Esophagus muscularis mucosa (tissue), 4 donors: ENCODE measurements at places on chromosomes 3 and 15.

DNA sequence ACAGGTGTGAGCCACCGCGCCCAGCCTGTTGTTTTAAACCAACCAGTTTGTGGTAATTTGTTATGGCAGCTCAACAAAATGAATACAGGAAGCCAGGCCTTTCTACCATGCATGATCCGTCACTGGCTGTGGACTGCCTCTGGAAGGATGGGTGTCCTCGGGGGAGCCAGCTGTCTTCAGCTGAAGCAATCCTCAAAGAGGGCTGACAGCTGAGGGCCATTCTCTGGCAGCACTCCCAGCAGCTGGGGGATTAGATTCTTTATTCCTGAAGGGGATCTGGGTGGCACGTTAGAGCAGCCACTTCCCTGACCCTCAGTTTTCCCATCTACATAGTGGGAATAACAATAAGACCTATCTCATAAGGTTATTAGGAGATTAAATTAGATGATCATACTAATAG lies 24.4 kb downstream of the POLR2M start:
- no peak for DNase-seq

DNA sequence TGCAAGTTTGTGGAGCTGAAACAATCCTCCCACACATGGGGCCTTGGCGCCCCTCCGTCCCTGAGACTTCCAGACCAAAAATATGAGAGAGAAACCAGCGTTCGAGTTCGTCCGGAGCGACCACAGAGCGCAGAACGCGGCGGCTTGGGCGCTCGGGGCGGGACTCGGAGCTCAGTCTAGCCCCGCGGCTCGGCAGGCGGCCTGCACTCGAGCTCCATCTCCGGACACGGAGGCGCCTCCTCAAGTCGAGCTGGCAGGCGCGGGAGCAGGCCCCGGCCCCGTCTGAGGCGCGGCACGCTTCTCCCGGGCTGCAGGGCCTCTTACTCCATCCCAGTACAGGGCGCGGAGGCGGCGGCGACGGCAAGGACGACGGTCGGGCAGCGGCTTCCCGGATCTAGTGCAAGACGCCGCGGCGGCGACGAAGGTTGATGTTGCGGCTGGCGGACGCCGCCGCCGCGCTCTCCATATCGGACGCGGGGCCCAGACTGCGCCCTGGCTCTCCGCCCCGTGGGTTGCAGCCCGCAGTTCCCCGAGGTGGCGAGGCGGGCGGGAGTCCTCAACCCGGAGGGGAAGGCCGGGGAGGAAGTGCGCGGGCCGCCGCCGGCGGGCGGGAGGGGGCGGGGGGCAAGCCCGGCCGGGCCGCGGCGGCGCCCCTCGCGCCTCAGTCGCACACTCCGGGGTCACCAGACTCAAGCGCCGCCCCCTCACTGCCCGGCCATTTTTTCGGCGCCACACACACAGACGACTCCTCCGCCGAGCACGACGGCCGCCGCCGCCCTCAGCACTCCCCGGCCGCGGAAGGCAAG lies 674 bp downstream of the MSL2 start:
- DNase-seq: peak; percentile 93

DNA sequence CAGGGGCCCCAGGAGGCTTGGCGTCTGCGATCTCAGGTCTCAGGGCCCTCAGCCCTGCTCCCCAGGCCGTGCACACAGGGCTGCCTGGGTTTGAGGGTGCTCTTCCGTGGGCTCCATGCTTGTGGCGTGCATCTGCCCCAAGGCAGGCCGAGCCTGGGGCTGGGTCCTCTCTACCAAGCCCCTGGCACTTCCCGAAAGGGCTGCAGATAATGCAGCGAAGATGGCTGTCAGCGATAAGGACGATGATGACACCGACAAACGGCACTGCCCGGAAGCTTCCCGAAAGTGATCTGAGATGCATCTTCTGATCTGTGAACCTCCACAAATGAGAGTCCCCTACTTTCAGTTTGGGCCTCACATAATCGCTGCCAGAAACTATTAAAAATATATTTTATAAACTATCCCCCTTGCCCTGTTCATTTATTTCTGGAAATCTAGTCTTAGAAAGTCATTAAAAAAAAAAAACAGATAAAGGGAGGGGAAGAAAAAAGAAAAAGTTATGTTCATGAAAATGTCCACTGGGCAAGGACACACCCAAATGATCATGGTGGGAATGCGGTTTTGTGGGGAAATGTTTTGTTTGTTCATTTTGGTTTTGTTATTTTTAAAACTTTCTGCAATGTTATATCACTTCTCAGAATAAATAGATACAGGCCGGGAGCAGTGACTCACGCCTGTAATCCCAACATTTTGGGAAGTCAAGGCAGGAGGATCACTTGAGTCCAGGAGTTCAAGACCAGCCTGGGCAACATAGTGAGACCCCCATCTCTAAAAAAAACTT lies 51.5 kb downstream of the RPN1 start:
- DNase-seq: no peak

DNA sequence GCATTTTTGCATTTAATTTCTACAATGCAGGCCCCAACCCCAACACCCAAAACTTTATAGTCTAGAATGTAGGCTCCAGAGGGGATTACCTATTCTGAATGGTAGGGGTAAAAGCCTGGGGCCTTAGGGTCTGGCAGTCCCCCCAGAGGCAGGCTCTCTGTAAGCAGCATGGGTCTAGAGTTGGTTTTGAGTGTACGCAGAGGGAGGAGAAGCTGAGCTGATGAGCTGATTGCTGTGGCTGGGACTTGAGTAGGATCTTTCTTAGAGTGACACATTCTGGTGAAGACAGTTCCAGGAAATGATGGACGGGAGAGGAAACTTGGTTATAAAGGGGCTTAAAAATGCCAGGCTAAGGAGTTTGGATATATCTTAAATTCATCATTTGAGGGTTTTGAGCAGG lies 2.1 kb downstream of the LPP start:
- DNase-seq: no peak

DNA sequence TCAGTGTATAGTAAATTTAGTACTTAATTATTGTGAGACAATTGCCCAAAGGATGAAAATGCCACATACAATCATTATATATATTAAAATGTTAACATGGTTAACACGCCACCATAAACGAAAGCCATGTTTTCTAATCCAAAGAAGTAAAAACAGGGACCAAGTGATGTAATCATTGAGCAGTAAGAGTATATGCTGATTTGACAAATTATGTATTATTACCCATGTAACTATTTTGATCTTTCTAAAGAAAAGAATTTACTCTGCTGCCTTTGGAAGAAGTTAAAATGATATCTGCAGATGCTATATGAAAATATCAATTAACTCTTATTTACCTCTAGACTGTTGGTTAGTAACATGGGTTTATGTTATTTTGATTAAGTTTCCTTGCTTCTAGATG lies 150.2 kb downstream of the NAALADL2 start:
- no peak for DNase-seq

DNA sequence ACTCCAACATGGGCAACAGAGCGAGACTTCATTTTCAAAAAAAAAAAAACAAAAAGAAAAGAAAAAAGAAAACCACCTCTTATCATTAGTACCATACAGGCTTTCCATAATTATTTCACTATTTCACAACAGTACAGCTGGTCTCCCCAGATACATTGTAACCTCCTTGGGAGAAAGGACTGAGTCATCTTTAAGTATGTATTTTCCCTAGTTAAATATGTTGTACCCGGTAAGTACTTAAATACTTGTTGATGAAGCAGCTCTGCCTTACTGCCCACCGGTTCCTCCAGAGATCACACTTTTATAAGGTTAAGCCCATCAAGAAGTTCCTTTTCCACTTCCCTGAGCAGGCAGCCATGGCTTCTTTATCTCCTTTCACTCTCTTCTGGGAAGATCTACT lies 789.5 kb upstream of the CFAP20DC start:
- DNase-seq: no peak

DNA sequence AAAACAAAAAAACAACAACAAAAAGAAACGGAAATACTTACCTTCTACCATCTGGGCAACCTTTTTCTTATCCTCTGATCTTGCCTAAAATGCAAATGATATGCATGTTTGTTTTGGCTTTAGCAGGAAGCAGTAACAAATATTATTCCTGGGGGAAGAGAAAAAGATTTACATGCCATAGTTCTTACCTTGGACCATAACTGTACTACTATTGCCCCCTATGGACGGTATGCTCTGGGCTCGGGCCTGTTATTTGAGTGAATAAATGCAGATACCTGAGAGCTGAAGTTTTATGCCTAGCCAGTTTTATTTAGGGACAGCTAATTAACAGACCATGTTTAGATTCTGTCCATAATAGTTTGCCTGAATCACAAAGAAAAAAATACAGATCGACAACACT lies 12.6 kb upstream of the STARD5 start:
- DNase-seq: no peak

GRCh38 chr3:190048932-190049441 lies 71.7 kb downstream of the P3H2 start:
- DNase-seq: no peak

GRCh38 chr3:147367676-147368075 lies 38.7 kb downstream of the ZIC4 start:
- DNase-seq: peak; percentile 21

DNA sequence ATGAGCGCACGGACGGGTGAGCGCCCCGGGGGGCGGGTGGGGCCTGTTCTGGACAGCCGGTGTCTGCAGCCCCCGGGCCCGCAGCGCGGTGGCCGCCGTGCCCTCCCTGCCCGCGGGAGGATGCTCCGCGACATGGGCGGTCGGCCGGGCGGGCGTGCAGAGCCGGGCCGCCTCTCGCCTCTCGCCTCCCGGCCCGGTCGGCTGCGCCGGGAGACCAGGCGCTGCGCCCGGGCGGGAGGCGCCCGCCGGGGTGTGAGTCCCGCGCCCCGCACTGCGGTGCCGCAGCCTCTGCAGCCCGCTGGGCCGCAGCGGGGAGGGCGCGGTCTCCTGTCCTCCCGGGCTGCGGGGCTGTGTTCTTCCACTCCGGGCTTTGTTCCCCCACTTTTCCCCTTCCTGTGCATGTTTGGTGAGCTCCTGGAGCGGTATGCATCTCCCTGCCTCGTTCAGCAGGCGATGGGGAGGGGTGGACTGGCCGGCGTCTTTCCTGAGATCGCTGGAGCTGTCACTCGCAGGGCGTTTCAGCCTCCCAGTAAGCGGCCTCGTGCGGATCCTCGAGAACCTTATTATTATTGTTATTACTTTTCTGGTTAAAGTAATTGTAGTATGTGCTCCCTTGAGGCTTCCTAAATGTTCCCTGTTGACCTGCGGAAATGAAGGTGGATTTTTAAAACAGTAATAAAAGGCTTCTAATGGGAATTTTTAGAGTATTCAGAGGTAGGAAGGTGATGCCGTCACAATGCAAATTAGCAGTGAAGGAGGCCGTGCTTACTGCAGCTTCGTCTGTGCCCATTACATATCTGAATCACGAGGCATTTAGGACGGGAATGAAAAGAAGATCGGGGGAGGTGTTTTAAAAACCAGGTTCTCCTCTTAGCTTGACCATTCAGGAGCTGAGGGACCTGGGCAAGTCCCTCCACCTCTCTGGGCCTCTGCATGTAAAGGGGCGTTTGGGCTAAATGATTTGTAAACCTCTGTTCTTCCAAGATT lies 593 bp downstream of the TMOD2 start:
- DNase-seq: peak; percentile 86

- DNase-seq: no peak
These were observed 194.8 kb downstream of the ATP10A start for GRCh38 chr15:25668236-25668795.
